ENCODE measurements at places on chromosomes 4 and X. TPM values are rescaled to one million over a fixed set of nuclear protein-coding genes. Genes with fewer than 3 reads are reported as not detected.

Gene SORCS2
- total RNA-seq = 0.22 TPM

Gene APELA
- total RNA-seq = not detected

Gene MCF2
- total RNA-seq = not detected

Gene SSX4B
- not detected for total RNA-seq

Gene GJB1
- total RNA-seq = not detected

Gene PAGE2
- not detected for total RNA-seq

Gene SPANXC
- not detected for total RNA-seq

Gene TCEAL9
- total RNA-seq = 132 TPM

Gene MEPE
- total RNA-seq = not detected

Gene POU3F4
- not detected for total RNA-seq

Gene HSFX1
- 0.29 TPM for total RNA-seq

Gene NR3C2
- 2.6 TPM for total RNA-seq

Gene PAGE5
- total RNA-seq = not detected

Gene NUDT10
- 0.14 TPM for total RNA-seq

Gene IL21
- total RNA-seq = not detected

Gene RPA4
- 1.9 TPM for total RNA-seq

Gene RHOH
- total RNA-seq = 0.44 TPM

Gene PTPN13
- 59.6 TPM for total RNA-seq

Gene PLP1
- total RNA-seq = not detected

Gene PSAPL1
- not detected for total RNA-seq

Gene MSANTD1
- total RNA-seq = 0.72 TPM

Gene ADH1A
- total RNA-seq = not detected

Gene TCEAL3
- 12.9 TPM for total RNA-seq

Gene CCNA2
- total RNA-seq = 2.0 TPM

Gene MAGED4
- total RNA-seq = 18.5 TPM

Gene CC2D2A
- 18.8 TPM for total RNA-seq

Gene GABRA4
- not detected for total RNA-seq

Gene FAM9B
- total RNA-seq = not detected

Gene WDR17
- total RNA-seq = 0.66 TPM

Gene STK26
- total RNA-seq = 11.3 TPM

Gene VEGFC
- 59.7 TPM for total RNA-seq

Gene WDFY3
- 105 TPM for total RNA-seq

Gene P2RY4
- total RNA-seq = 0.14 TPM

Gene REELD1
- total RNA-seq = not detected

Gene ASB9
- 1.6 TPM for total RNA-seq

Gene CCDC158
- not detected for total RNA-seq

Gene ZFP92
- under 0.01 TPM for total RNA-seq

Gene SPIN2A
- total RNA-seq = 0.22 TPM

Gene ATP8A1
- 2.4 TPM for total RNA-seq

Gene EMCN
- not detected for total RNA-seq

Gene ADH1C
- total RNA-seq = not detected

Gene TMEM156
- total RNA-seq = 3.7 TPM

Gene ERVMER34-1
- not detected for total RNA-seq

Gene UGT2B17
- total RNA-seq = not detected

Gene ENPEP
- 1.1 TPM for total RNA-seq

Gene REPS2
- total RNA-seq = 0.14 TPM

Gene DDX53
- not detected for total RNA-seq

Gene TMPRSS11D
- total RNA-seq = not detected
